ENCODE measurements at places on chromosomes 5 and 9. TPM values are rescaled to one million over a fixed set of nuclear protein-coding genes. Genes with fewer than 3 reads are reported as not detected.

DNA sequence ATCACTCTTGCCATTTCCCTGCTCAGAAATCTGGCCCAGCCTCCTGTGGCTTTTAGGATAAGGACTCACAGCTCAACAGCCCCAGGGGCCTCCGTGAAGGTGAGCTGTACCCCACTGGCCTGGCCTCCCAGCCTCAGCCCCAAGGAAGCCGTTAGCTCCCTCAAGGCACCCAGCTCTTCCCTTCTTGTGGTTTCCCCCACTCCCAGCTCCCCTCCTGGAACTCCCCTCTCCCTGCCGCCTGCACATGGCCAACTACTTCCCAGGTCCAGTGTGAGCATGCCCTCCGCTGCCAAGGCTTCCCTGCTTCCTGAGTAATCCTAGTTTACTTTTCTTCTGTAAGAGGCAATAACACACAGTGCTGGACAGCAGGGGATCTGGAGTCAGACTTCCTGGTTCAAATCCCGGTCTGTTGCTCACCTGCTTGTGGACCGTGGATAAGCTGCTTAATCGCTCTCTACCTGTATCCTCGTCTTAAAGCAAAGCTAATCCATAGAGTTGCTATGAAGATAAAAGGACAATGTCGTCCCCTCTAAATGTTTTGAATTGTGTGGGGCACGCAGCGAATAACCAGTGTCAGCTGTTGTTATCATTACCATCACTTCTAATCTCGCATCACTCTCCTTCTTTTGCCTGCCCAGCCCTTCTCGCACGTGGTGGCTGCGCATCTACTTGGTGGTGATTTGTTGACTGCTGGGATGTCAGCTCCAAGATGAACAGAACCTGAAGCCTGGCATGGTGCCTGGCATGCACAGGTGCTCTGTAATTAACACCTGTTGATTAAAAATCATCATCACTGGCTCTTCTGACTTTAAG lies 86.6 kb downstream of the C5orf15 start:
- DNase-seq, result no peak

DNA sequence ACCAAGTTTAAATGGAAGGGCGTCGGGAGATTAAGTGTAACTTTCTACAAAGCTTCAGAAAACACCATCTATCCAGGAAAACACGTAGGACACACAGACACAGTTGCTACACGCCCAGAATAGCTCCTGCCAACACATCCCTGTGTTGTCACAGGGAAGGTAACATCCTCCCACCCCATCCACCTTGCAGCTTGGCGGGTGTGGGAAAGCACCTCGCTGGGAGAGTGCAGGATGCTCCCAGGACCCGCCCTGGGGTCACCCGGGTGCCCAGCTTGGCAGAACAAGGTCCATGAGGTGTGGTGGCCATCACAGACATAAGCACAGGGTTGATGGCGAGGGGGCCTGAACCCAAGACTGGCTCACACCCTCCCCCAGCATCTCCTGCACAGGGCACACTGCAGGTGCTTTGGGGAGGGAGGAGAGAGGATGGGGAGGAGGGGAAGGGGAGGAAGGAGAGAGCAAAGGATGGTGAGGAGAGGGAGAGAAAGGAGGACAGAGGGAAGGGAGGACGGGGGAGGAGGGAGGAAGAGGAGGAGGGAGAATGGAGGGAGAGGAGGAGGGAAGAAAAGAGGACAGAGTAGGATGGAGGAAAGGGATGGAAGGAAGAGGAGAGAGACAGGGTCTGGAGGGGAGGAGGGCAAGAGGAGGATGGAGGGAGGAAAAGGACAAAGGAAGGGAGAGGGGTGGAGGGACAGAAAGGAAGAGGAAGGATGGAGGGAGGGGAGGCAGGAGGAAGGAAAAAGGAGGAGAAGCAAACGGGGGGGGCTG lies 37.2 kb downstream of the GOLM1 start:
- DNase-seq, result no peak

GRCh38 chr5:144131261-144131660 lies 39.2 kb downstream of the YIPF5 start:
- DNase-seq, result no peak

Gene PCDHGB4
- 8.9 TPM for total RNA-seq

DNA sequence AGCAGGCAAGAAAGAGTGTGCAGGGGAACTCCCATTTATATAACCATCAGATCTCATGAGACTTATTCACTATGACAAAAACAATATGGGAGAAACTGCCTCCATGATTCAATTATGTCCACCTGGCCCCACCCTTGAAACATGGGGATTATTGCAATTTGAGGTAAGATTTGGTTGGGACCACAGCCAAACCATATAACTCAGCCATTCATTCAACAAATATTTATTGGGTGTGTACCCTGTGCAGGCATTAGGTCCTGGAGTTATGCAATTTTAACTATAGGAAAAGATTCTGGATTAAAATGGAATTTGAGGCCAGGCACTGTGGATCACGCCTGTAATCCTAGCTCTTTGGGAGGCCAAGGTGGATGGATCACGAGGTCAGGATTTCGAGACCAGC lies 124.2 kb upstream of the GAS1 start:
- no peak for DNase-seq

Gene ANKRD31
- not detected for total RNA-seq

GRCh38 chr9:97855899-97856298 lies 2.9 kb downstream of the FOXE1 start:
- DNase-seq, result no peak

GRCh38 chr9:16153741-16154140 lies 600.9 kb downstream of the CCDC171 start:
- no peak for DNase-seq
